ENCODE measurements at places on chromosomes 6 and 20.

DNA sequence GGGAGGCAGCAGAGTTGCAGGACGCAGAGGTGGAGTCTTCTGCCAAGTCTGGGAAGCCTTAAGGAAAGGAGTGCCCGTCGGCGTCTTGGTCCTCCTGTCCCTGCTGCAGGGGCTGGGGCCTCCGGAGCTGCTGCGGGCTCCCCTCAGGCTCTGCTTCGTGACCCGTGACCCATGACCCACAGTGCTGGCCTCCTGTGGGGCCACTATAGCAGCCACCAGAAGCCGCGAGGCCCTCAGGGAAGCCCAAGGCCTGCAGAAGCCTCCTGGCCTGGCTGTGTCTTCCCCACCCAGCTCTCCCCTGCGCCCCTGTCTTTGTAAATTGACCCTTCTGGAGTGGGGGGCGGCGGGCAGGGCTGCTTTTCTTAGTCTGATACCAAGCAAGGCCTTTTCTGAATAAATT, 3.3 kb upstream of the COL9A3 start:
- DNase-seq = no peak

GRCh38 chr6:39599973-39600372, 125.2 kb downstream of the KIF6 start:
- DNase-seq = no peak

GRCh38 chr20:32803092-32803491, 16.7 kb upstream of the MAPRE1 start:
- no peak for DNase-seq

DNA sequence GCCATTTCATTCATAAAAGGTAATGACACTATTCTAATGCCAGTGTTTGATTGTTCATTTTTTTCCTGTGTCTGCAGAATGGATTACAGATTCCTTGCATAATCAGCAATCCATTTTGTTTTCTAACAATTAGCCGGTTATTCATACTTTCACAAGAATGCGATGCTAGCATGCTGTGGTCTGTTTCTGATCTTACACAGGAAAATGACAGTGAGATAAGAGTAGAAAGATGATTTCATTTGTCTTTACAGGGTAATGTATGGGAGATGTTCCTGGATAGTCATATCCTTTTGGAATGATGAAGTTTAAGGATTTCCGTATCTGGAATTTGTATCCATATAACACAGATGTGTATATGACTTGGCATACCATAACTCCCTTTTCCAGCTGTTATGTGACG, 207.3 kb downstream of the FARS2 start:
- no peak for DNase-seq

DNA sequence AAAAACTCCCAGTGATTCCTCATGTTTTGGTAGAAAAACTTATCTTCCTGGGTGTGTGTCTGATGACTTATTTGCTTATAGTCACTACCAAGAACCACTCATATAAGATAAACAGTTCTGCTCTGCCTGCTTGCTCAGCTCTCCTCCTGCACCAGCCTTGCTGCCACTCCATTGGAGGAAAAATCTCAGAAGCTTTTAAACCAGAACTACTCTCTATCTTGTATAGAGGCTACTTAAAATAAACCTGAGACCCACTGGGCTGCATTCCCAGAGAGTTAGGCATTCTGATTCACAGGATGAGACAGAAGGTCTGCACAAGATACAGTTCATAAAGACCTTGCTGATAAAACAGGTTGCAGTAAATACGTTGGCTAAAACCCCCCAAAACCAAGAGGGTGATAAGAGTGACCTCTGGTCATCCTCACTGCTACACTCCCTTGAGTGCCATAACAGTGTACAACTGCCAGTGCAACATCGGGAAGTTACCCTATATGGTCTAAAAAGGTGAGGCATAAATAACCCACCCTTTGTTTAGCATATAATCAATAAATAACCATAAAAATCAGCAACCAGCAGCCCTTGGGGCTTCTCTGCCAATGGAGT, 728.3 kb downstream of the EPHA7 start:
- no peak for DNase-seq
